ENCODE measurements at places on chromosomes 4 and X. TPM values are rescaled to one million over a fixed set of nuclear protein-coding genes. Genes with fewer than 3 reads are reported as not detected.

DNA sequence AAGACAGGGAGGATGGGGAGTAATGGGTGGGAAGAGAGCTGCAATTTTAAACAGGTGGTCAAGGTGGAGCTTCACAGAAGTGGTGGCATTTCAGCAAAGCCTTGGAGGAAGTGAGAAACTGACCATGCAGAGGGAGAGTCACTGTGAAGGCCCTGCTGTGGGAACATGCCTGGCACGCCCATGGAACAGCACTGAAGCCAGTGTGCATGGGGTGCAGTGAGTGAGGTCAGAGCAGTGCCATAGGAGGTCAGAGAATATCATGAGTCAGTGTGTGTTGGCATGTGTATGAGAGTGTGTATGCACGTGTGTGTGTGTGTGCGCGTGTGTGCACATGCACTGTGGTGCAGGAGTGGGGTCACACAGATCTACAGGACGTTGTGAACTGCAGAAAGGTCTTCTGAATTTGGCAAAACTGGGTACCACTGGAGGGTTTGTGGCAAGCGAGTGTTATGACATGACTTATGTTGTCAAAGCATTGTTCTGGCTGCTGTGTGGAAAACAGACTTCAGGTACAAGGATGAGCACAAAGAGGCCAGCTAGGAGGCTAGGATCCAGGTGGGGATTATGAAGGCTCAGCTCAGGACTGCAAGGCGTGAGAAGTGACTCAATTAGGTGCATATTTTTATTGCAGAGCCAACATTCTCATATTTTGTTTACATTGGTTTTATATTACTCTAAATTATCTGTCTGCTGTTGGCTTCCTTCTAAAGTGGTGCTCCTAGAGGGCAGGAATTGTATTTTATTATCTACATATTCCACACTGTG lies 34.0 kb downstream of the ZNF827 start:
- H3K36me3 ChIP-seq: no peaks in the 10 kb centered on the region
- H3K4me1 ChIP-seq: peaks cover 18% of the 10 kb centered on the region
- peak; percentile 43 for DNase-seq
- no peak overlapping the region for H3K4me3 ChIP-seq

DNA sequence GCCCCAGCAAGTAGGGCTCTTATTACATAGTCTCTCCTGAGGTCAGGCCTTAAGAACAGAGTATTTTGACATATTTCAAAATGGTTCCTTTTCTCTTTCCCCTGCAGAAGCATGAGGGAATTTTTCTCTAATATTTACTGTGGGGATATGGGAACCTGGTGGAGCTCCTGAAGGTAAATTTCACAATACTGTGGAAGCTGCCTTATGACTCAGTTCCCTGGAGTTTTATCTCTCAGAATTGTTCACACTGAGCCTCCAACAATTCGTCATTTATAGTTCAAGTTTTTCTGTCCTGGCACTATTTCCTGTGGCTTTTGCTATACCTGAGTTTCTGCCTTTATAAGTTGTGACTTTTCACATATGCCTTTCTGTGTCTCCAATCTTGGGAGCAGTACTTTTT lies 607.2 kb upstream of the NDST4 start:
- H3K4me1 ChIP-seq: no peaks in the 10 kb centered on the region
- no peak overlapping the region for H3K27ac ChIP-seq
- no peaks in the 10 kb centered on the region for H3K36me3 ChIP-seq
- H3K4me3 ChIP-seq: no peak overlapping the region
- no peaks in the 10 kb centered on the region for H3K27me3 ChIP-seq

- no peaks in the 10 kb centered on the region for H3K4me1 ChIP-seq
- no peak overlapping the region for H3K27ac ChIP-seq
- peaks cover 22% of the 10 kb centered on the region for H3K27me3 ChIP-seq
Observed at GRCh38 chrX:642436-643240, 12.0 kb downstream of the SHOX start.

- no peaks in the 10 kb centered on the region for H3K4me1 ChIP-seq
- no peak for DNase-seq
- no peaks in the 10 kb centered on the region for H3K27me3 ChIP-seq
- no peaks in the 10 kb centered on the region for H3K36me3 ChIP-seq
Observed at GRCh38 chr4:100694467-100694866, 176.6 kb upstream of the EMCN start.

DNA sequence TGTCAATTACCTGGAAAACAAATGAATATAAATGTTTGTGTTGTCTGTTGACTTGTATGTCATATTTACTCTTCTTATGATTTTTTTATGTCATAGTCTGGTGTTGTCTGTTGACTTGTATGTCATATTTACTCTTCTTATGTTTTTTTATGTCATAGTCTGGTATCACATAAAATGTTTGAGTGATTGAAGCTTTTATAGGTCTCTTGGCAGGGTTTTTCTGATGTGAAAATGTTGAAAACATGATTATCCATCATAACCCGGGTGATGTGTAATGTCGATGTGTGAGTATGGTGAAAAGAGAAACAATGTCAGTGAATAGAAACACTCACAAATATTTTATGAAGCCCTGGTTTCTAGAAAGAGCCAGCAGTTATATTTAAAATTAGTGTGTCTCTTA lies 335.7 kb downstream of the BMPR1B start:
- H3K27me3 ChIP-seq: no peaks in the 10 kb centered on the region
- H3K4me3 ChIP-seq: peak overlapping the region; percentile 31
- no peaks in the 10 kb centered on the region for H3K36me3 ChIP-seq
- H3K4me1 ChIP-seq: peaks cover 54% of the 10 kb centered on the region
- DNase-seq: no peak

ARAP2 gene
- total RNA-seq: 13.2 TPM

- H3K4me1 ChIP-seq: peaks cover 71% of the 10 kb centered on the region
- H3K4me3 ChIP-seq: peak overlapping the region; percentile 38
- peak overlapping the region; percentile 100 for H3K27ac ChIP-seq
- H3K27me3 ChIP-seq: no peaks in the 10 kb centered on the region
- no peak for DNase-seq
Observed at GRCh38 chr4:168586926-168587325, 90.1 kb downstream of the PALLD start.

- no peaks in the 10 kb centered on the region for H3K36me3 ChIP-seq
- H3K4me1 ChIP-seq: no peaks in the 10 kb centered on the region
- H3K4me3 ChIP-seq: no peak overlapping the region
- peaks cover 25% of the 10 kb centered on the region for H3K27me3 ChIP-seq
- DNase-seq: no peak
- H3K27ac ChIP-seq: no peak overlapping the region
Observed at GRCh38 chr4:89422441-89422990, 114.9 kb upstream of the GPRIN3 start.

- peaks cover 3% of the 10 kb centered on the region for H3K36me3 ChIP-seq
- DNase-seq: no peak
- H3K27ac ChIP-seq: no peak overlapping the region
Observed at GRCh38 chr4:118801895-118802575, 33.9 kb downstream of the SEC24D start.

Measured in PC-3 (cell line).